A549 treated with RU486 at 1 μM for 4 hours (cell line): ENCODE measurements at places on chromosomes 16 and 17. TPM values are rescaled to one million over a fixed set of nuclear protein-coding genes. Genes with fewer than 3 reads are reported as not detected.

HSPB9 gene
- total RNA-seq: not detected in 5 replicates

PAGR1 gene
- total RNA-seq: 38.1 to 50.7 TPM (median 43.2 TPM) in 5 replicates

CLDN7 gene
- total RNA-seq: 0.57 to 1.5 TPM (median 0.71 TPM) in 5 replicates

ABI3 gene
- total RNA-seq: not detected in 5 replicates

DOC2B gene
- total RNA-seq: 0.76 to 1.1 TPM (median 0.82 TPM) in 5 replicates

LPO gene
- not detected in 5 replicates for total RNA-seq

ACSM3 gene
- total RNA-seq: 4.1 to 4.7 TPM (median 4.5 TPM) in 5 replicates

MAPT gene
- 1.6 to 1.9 TPM (median 1.7 TPM) in 5 replicates for total RNA-seq

PRKCB gene
- total RNA-seq: 0.15 to 0.35 TPM (median 0.21 TPM) in 5 replicates

DHX58 gene
- 0.31 to 0.62 TPM (median 0.50 TPM) in 5 replicates for total RNA-seq

KRT40 gene
- not detected in 5 replicates for total RNA-seq

IGSF6 gene
- total RNA-seq: not detected in 5 replicates

TM4SF5 gene
- total RNA-seq: 0.41 to 1.1 TPM (median 0.82 TPM) in 5 replicates

CES5A gene
- total RNA-seq: not detected in 5 replicates

SLFN14 gene
- total RNA-seq: not detected in 5 replicates

SPNS2 gene
- 5.8 to 14.1 TPM (median 11.2 TPM) in 5 replicates for total RNA-seq

SIRT7 gene
- total RNA-seq: 27.7 to 47.8 TPM (median 43.4 TPM) in 5 replicates

TBC1D3K gene
- total RNA-seq: not detected in 5 replicates

SLC6A2 gene
- 0.06 to 0.10 TPM in 2 of 5 replicates, not detected in the others for total RNA-seq

SMIM5 gene
- total RNA-seq: 0.32 to 2.4 TPM (median 0.59 TPM) in 5 replicates

NUPR1 gene
- total RNA-seq: 10.7 to 28.8 TPM (median 16.5 TPM) in 5 replicates

FAHD1 gene
- 45.6 to 53.0 TPM (median 47.7 TPM) in 5 replicates for total RNA-seq

TBC1D3E gene
- not detected in 5 replicates for total RNA-seq

ADAM11 gene
- total RNA-seq: 1.9 to 2.5 TPM (median 2.2 TPM) in 5 replicates

CCL7 gene
- total RNA-seq: 0.24 to 0.69 TPM (median 0.26 TPM) in 5 replicates

MYO15B gene
- 33.4 to 72.6 TPM (median 52.6 TPM) in 5 replicates for total RNA-seq

CCDC78 gene
- total RNA-seq: 3.1 to 6.6 TPM (median 5.5 TPM) in 5 replicates

CD300LF gene
- not detected in 5 replicates for total RNA-seq

UBB gene
- 2,303 to 2,842 TPM (median 2,371 TPM) in 5 replicates for total RNA-seq

CNGB1 gene
- total RNA-seq: 0.07 to 0.25 TPM (median 0.13 TPM) in 5 replicates

COL1A1 gene
- total RNA-seq: 4.6 to 9.7 TPM (median 6.6 TPM) in 5 replicates

HOXB9 gene
- 7.5 to 8.8 TPM (median 8.6 TPM) in 5 replicates for total RNA-seq

SECTM1 gene
- 0.79 to 2.0 TPM (median 1.0 TPM) in 5 replicates for total RNA-seq

CCL4L2 gene
- not detected in 5 replicates for total RNA-seq
